Motor neuron (in vitro differentiated cells): ENCODE measurements at places on chromosomes 16 and 17.

DNA sequence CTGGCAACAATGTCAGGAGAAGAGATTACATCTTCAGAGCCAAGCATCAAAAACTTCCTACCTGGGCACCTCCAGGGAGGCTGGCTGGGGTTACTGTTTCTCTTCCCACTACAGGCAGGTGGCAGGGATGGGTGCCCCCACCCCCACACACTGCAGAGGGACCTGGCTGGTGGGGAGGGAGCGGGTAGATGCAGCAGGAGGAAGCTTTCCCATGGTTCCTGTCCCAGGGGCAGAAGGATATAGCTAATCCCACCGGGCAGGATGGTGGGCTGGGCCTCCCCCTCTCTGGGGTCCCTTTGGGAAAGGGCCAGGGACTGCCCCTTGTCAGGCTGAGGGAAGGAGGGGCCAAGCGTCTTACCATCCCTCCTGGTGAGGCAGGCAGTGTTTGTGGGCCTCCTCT is 16.7 kb upstream of the MTMR4 start:
- ATAC-seq = no peak

GRCh38 chr17:30240177-30240576 is 4.7 kb upstream of the SLC6A4 start:
- ATAC-seq = no peak

DNA sequence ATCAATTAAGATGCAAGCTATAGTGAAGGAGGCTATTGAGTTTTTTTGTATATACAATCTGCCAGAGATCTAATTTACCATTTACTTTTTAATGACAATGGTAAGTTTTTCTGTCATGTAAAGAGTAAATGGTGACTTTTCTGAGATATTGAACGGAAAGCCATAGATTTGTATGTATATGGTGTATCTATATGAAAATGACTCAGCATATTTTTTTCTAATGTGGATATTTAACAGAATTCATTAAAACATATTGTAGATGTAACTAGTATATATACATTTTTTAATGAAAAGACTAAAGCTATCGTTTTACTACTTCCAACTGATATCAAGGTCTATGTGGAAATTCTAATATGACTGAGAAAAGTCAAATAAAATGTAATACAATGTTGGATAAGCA is 34.1 kb downstream of the CNTNAP4 start:
- no peak for ATAC-seq

DNA sequence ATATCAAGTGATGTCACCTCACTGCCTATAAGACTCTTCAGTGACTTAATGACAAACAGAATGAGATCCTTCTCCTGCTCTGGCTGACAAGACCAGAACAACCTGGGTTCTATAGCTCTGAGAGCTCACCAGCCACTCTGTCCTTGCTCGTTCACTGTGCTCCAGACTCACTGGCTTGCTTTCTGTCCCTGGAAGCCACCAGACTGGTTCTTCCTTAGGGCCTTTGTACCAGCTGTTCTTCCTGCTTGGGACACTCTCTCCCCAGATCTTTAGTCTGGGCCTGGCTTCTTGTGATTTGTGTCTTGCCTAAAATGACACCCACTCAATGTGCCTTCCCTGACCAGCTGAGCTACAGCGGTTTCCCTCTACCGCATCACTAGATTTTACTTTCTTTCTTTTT is 76.1 kb downstream of the FTO start:
- no peak for ATAC-seq
